ENCODE measurements at places on chromosomes 2 and 18.

DNA sequence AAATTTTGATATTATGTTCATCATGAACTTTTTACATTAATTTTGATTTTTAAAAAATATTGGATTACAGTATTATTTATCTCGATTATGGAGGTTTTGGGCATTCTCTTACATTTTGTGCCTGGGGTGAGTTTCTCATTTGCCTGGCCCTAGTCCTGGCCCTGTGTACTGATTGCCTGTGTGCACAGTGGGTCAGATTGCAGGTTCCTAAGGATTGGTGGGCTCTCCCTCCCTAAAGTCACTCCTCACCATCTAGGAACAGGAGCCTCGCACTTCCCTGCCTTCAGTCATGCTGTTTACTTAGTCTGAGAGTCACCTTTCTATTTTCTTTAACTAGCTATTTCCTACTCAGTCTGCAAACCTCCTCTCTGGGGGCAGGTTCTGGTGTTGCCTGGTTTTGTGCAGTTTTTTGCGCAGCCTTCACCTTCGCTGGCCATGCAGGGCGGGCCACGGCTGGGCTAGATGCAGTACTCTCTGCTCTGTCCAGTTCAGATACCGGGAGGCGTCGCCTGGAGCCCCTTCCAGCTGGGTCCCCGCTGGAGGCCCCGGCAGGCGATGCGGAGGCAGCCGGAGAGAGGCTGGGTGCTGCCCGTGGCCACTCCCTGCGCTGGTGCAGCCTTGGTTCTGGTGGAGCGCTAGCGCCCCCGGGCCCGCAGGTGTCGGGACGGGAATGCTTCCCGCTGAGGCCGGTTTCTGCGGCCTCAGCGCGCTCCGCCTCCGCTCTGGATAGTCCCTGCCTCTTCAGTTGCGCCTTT, 23.3 kb upstream of the MC5R start:
- peak; percentile 16 for DNase-seq

DNA sequence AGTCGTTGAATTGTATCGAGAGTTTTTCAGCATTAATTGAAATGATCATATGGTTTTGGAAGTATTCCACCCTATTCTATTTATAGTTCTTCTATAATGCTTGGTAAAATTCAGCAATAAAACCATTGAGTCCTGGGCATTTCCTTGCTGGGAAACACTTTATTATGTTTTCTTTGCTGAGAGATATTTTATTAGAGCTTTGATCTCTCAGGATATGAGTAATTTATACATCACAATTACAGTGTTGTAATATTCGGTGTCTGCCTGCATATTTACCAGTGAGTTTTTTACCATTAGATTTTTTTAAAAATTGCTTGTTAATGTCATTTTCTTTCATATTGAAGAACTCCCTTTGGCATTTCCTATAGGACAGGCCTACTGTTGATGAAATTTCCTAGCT, 402.7 kb upstream of the FSIP2 start:
- no peak for DNase-seq

DNA sequence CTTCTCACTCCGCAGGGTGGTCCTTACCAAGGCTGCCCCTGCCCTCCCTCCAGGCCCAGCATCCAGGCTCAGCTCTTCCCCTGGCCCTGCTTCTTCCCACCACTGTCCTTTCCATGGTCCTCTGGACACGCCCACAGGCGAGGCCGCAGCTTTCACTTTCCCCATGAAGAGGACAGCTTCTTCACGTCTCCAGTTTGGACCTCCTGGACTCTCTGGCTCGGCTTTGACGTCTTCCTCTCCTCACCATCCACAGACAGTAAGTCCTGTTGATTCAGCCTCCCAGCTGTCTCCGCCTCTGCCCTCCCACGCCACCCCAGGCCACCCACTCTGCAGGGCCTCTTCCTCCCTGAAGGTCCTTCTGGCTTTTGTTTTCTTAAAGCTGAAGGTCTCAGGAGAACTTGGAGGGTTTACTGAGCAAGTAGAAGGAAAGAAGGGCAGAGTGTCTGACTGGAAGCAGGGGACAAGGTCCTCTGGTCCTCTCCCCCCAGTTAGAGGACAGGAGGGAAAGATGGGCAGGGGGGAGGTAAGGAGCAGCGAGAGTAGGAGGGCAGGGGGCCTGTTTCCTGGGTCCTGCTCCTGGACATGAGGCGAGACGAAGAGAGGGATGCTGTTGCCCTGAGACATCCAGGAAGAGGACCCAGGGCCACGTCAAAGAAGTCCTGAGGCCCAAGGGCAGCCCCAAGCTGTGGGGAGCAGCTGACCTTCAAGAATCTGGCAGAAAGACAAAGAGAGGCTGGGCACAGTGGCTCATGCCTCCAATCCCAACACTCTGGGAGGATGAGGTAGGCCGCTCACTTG, 24.7 kb upstream of the NMUR1 start:
- no peak for DNase-seq

- no peak for DNase-seq
These were observed 1.3 kb upstream of the ACKR3 start for GRCh38 chr2:236568068-236568921.

DNA sequence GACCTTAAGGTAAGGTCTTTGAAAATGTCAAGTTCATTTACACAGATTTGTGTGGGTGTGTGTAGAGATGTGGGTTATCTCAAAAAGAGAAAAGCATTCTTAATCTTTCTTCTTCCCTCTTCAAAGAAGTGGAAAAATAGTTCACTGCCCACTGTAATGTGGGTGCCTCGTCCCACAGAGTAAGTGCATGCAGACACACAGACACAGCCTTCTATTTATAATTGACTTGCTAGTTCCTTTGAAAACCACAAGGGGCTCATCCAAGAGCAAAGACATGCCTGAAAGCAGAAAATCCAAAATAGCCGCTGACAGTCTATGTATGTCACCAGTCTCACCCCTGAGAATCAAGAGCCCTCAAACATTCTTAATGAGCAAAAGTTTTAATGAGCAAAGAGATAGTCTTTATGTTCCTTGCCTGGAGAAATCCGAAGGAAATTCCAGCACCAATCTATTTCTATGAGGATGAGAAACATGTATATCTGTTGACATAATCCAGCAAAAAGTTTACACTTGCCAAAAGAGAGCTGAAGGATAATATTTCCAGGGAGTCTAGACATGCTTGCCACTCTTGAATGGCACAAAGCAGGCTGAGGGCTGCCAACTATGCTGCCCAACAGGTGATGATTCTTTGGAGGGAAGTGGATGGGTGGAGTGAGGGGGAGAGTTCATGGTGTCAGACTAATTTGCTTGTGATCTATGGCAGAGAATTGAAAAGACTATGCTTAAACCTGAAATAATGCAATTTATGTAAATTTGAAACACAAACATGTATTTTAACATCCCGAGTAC, 93.9 kb downstream of the ACVR1 start:
- no peak for DNase-seq

DNA sequence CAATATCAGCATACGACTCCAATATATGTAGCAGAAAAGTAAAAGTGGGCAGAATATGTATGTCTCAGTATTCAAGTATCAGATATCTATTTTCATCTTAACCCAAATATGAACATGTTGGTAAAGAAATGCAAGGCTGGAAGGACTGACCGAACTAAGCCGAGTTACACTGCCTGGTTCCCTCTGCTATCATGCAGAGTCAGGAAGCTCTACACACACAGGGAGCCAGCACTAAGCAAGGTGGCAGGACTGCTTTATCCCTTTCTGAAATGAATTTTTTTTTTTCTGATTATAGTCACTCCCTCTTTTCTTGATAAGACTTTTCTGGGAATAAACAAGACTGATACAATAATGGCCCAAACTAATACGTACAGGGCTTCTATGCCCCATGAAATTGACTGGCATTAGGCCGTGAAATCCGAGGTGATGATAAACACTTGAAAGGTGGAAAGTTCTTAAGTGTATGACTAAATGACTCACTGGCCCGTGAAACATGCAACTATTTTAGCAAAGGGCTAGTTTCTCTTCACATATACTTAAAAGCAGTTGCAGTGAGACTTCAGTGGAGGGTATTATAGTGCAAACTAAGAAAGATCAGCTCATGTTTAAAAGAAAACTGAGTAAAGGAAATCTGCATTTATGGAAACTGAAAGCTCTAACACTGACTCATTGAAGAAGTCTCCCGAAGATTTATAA, 14.9 kb downstream of the DPP4 start:
- DNase-seq: no peak
